Activated CD4-positive, CD25-positive, alpha-beta regulatory T cell treated with anti-CD3 and anti-CD28 coated beads, Interleukin-2, amount 50 U/mL, for 24 hours (primary cell): ENCODE measurements at places on chromosomes 3 and 15.

DNA sequence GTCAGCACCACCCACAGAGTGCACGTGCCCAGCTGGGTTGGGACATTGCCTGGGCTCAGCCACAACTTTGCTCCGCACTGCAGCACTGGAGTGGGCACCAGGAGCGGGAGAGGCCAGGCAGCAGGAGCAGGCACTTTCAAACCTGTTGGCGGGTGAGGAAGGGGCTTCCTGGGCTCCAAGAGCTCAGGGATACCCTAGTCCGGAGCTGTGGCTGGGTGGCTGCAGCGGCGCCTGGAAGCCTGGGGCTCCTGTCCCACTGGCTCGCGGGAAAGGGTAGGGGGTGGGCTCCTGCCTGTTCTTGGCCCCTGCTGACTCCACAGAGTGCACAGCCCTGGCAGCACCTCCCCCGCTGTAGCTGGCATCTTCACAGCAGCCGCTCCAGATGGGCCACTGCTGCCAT, 417.6 kb upstream of the RGMA start:
- no peak for ATAC-seq

DNA sequence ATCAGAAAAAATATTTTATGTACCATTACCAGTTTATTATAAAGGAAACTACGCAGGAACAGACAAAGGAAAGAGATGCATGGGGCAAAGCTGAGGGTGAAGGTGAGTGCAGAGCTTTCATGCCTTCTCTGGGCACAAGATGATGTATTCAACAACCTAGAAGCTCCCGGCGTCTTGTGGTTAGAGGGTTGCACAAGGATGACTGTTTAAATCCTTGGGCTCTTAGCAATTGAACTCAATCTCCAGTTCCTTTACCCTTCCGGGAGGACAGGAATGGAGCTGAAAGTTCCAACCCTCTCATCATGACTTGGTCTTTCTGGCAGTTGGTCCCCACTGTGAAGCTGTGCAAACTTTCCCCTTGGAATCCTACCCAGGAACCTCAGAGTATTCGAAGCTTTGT, 542.0 kb downstream of the EPHA3 start:
- ATAC-seq: no peak

GRCh38 chr15:91478717-91479191, 374.8 kb upstream of the SLCO3A1 start:
- ATAC-seq: no peak

- no peak for ATAC-seq
Measured at GRCh38 chr15:39176030-39176429, 404.8 kb upstream of the THBS1 start.

DNA sequence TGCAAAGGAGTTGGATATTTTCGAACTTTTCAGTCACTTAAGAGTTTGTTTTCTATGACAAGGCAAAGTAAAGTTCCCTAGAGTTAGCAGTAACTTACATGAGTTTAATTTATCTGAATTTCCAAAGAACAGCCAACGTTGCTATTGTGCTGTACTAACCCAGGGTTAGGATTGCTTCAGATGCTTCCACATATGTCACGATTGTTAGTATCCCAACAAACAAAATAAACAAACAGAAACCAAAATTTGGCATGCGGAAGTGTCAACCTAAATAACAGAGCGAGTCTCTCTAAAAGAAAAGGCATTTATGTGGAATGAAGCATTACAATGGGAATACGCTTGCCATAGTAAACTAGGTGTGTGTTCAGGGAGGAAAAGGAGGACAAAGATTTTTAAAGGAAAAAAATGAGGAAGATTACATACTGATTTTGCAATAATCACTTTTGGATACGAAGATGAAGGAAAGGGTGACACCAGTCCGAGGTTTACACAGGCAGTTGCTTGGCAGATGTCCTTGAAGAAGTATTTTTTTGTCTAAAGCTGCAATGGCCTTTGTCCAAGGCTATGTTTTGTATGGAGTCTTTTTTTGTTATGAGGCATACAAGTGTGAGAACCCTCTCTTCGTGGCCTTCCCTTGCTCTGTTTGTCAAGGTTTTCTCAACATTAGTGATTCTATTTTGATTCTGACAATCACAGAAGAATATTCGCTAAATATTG, 267.9 kb downstream of the GABRG3 start:
- no peak for ATAC-seq

GRCh38 chr3:171956181-171956683, 83.1 kb upstream of the FNDC3B start:
- no peak for ATAC-seq

GRCh38 chr3:121641127-121641526, 19.6 kb downstream of the HCLS1 start:
- ATAC-seq: no peak

DNA sequence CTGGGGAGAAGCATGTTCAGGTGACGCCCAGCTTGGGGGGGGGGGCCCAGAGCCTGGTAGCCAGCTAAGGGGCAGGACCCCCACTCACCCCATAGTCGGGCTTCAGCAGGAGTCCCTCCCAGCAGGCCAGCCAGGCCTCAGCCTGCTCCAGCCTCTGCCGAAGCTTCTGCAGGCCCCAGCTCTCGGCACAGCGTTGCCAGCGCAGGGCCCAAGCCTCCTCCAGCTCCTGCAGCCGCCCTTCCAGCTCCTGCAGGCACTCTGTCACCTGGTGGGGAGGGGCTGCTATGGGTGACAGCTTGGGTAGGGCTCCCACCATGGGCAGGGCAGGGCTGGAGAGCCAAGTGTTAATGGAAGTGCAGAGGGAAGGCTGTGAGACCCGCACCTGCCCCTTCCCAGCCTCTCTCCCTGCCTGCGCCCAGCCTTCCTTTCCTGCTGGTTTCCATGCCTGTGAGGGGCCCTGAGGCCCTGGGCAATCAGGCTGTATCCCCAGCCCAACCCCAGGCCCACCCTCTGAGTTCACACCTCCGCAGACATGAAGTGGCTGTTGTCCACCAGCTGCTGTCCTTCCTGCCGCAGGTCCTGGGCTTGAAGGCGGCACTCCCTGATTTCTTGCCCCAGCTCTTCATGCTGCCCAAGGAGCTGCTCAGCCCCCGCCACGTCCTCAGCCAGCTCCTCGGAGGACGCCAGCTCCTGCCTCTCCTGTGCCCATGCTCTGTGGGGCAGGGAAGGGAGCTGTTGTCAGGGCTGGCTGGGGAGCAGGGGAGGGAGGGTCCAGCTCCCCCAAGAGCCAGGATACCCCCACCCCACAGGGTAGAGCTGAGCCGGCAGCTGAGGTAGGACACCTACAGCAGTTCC, 14.3 kb downstream of the PLA2G4B start:
- no peak for ATAC-seq

DNA sequence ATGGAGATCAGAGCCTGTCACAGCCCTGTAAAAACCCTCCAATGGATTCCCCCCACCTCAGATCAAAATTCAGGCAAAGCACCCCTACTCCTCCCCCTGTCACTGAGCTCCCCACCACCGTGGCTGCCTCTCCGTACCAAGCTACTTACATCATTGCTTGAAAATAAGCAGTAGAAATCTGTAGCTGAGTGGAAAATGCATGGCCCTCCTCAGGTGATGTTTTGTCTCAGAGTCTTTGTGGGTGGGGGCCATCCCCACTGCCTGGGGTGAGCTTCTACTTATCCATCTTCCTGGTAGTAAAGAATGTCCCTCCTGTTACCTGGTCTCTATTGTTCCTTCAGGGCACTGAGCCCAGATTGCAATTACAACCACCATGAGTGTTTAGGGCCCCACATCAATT, 34.5 kb downstream of the SLCO2A1 start:
- no peak for ATAC-seq

- ATAC-seq: no peak
Measured at GRCh38 chr3:31934018-31934417, 47.0 kb downstream of the OSBPL10 start.

DNA sequence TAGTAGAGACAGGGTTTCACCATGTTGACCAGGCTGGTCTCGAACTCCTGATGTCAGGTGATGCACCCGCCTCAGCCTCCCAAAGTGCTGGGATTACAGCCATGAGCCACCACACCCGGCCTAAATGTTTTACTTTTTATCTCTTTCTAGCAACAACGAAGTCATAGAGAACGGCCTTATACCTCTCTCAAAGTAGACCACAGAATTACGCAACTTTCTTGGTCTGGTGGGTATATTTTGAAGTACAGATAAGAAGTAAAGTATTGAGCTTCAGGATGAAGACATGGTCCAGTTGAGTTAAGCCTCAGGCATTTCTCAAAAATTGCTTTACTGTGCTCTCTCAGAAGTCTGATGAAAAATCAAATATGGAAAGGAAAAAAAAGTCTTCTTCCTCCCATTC, 30.6 kb downstream of the FAM240A start:
- no peak for ATAC-seq

DNA sequence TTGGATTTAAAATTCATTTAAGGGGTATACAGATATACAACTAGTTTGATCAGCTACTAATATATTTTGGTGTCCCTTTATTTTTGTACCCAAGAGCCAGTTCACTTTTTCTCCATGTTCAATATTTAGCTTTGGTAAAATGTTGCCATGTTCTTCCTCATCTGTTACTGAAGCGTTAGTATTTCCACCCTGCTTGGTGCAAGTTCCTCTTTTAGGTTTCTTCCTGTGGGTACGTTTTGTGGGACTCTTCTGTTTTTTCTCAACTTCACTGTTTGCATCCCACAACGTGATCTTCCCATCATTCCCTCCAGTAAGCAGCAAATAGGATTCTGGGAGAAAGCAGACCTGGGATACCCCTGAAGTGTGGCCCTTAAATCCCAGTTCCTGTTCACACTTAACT, 14.1 kb downstream of the WDR53 start:
- no peak for ATAC-seq

DNA sequence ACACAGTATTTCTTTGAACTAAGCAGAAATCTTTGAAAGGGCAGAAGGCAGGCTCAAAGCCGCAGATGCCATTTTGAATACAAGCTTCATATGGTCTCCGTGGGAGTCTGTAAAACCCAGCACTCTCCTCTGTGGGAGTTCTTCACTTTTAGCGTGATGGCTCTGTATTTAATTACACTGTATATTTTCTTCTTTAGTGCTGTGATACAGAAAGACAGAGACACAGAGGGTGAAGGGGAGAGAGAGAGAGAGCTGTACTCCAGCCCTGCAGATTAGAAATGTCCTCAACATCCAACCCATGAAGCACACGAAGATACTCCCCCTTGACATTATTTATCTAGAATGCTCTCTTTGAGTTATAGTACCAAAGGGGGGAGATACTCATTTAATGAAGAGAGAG, 752.6 kb upstream of the NR2F2 start:
- ATAC-seq: no peak

DNA sequence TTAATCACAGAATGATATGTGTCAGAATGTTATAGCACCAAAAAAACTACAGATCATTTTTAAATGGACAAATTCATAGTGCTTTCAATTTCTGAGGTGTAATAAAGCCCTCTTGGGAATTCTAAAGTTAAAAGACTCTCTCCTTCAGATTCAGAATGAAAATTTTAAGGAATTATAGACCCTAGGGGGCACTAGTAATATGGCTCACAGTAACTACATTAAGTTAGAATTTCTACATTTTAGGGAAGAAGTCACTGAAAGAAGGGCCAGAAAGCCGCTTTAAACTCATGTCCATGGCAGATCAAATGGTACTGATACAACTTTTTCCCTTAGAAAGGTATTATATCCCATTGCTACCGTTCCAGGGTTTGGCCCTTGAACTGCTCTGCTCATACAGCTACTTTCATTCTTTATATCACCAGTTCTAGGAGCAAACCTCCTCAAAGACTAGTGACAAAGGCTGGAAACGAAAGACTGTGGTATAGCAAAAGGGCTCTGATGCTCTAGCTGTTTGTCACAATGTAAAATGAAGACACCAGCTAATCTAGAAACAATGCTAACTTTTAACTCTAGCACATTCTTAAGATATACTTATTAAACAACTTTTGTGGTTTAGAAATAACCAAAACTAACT, 18.1 kb downstream of the DAZL start:
- peak; percentile 40 for ATAC-seq

DNA sequence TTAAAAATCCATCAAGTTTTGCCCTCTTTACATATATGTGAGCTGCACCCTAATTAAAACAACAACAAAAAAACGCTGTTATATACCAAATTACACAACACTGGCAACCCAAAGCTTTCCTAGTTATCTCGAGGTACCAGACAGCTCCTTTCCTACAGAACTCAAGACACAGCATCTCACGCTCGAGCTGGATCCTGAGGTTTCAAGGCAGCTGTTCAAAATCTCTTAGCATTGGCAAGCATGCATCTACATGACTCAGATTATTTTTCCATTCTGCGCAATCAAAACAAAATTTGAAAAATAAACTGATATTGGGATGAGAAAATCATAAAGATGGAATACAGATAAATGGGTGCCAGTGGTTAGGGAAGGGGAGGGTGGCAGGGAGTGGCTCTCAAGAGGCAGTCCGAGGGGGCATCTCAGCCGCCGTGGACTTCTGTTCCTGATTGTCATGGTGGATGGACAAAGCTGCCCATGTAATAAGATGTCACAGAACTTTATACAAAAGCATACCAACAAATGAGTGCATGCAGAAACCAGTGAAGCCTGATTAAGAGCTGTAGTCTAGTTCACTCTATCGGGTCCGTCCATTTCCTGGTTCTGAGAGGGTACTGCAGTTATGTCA, 91.5 kb downstream of the ADAMTS17 start:
- ATAC-seq: no peak

- no peak for ATAC-seq
Measured at GRCh38 chr3:120173056-120173675, 78.9 kb upstream of the GSK3B start.

DNA sequence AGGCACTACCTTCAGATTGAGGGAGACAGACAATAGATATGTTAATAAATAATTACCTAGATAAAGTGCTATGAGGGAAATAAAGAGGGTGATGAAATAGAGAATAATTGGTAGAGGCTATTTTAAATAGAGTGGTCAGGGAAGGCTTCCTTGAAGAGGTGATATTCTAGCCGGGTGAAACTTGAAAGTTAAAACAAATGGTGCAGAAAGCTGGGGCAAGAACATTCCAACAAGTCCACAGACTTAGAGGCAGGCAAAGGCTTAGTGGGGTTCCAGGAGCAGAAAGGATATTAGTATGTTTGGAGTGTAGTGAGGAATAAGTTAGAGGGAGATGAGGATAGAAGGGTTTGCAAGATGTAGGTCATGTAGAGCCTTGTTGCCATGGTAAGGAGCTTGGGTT, 10.1 kb downstream of the HACD3 start:
- ATAC-seq: no peak
